NCI-H1105 (cell line): ENCODE measurements at places on chromosomes 5 and 9.
A peak's percentile ranks its signal among the peaks of the same experiment; 100 is the strongest.

DNA sequence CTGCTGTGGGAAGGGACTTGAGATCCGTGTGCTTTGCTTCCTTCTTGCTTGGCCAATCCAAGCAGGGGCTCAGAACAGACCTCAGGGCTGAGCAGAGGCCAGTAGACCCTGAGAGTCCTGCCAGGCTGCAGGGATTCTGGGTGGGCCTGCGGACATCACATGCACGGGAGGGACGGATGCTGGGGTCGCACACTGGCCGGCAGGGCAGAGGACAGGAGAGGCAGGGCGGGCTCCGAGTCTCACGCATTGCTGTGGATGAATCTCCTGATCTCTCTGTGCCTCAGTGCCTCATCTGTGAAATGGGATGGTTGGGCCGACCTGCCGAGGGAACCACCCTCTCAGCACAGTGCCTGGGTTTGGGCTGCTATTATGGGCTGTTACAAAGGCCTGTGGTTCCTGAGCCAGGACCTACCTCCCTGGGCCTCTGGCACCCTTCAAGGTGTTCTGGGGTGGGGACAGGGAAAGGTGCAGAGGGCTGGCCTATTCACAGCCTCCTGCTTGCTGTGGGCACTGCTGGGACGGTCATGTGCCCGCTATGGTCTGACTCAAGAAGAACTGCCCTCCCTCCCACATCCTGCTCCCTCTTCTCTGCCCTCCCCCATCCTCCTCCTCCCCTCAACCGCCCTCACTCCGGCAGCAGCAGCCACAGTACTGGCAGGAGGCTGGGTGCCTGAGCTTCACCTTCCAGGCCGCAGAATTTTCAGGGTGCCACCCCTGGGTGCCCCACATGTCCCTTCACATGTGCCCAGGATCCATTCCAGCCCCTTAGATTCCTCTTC is 43.3 kb downstream of the NCS1 start:
- DNase-seq: no peak

DNA sequence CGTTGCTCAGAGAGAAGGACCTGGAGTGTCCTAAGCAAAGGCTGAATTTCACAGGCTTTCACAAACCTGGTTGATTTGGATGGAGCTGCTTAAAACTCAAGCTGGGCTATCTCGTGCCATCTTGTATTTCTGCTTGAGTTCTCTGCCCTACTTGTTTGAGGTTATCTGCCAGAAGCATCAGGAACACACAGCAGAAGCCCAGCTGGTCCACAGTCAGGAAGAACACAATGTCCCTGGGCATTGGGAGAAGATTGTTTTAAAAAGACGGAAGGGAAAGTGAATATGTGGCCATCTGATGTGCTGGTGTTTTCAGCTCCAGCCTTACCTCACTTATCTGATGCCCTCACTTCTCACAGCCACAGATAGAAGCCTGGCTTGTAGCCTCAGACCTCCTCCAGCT is 32.9 kb upstream of the SLC36A1 start:
- no peak for DNase-seq

DNA sequence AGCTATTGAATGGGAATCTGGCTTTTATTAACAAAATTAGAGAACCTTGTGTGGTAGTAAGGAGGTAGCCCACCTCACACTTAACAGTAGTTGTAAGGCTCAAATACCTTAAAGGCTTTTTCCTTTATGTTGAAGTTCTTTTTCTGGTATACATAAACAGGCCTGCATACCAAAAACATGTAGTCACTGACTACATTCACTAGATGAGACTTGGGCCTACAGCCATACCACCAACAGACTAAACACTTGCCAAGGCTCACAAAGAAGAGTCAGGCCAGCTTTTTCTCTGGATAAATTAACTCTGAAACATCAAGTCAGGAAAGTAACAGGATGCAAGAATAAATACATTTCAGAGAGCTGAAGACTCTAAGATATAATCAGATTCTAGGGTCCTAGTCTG is 78.6 kb upstream of the MPDZ start:
- no peak for DNase-seq

DNA sequence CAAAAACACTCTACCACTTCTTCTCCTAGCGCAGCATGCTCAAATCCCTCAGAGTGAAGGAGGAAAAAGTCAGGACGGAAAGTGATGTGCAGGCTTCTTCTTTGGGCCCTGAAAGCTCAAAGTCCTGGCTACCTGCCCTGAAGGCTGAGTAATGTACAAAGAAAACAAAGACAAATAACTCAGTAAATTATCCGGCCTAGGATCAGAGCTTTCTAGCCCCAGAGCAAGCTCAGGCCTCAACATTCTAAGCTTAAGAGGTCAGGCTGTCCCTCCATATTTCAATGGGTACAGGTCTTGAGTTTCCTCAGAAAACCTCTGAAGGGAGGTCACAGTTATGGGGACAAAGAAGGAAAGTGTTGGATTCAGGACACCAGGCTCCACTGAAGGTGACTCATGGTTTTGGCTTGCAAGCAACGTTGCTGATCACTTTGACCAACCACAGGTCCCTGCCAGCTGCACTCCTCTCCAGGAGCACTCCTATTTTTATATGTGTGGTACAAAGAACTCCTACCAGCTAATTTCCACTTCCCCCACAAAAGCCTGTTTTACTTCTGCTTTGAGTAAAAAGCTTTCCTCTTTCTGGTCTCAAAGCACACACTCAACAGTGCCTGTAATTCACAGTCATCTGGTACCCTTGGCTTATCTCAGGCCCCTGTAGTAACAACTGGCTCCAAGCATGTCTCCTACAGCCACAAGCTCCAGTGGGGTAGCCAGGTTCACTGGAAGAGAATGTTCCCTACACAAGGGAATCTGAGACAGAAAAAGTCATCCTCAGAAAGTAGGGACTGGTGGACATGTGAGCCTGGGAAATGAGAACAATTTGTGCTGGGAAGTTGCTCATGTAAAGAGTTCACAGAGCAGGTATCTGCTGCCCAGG is 115.7 kb downstream of the UGCG start:
- no peak for DNase-seq

- no peak for DNase-seq
These were observed 56.8 kb downstream of the PTCH1 start for GRCh38 chr9:95459851-95460517.

- peak; percentile 77 for DNase-seq
These were observed at the start of gene CCNO for GRCh38 chr5:55232985-55233928. CCNO (minus strand) TSS chr5:55233608; CDS start chr5:55233523, 85 bp downstream.

GRCh38 chr5:148739524-148739923 is 85.2 kb upstream of the HTR4 start:
- DNase-seq: no peak
